ENCODE measurements at places on chromosomes 12 and 14. TPM values are rescaled to one million over a fixed set of nuclear protein-coding genes. Genes with fewer than 3 reads are reported as not detected.

- no peak for DNase-seq
These were observed 29.5 kb downstream of the RTL1 start for GRCh38 chr14:100874051-100874410.

- DNase-seq: no peak
These were observed 983.1 kb downstream of the FLRT2 start for GRCh38 chr14:86513056-86513455.

KRT82 gene
- not detected for total RNA-seq

ADAM20 gene
- 1.5 TPM for total RNA-seq

FOXG1 gene
- total RNA-seq: not detected

- no peak for DNase-seq
These were observed 185.8 kb downstream of the ADGRD1 start for GRCh38 chr12:131139363-131140068.

SLC10A1 gene
- total RNA-seq: not detected

BRF1 gene
- total RNA-seq: 35.7 TPM

GRCh38 chr14:65044596-65044959 is 57.7 kb downstream of the MAX start:
- DNase-seq: peak; percentile 75

DNA sequence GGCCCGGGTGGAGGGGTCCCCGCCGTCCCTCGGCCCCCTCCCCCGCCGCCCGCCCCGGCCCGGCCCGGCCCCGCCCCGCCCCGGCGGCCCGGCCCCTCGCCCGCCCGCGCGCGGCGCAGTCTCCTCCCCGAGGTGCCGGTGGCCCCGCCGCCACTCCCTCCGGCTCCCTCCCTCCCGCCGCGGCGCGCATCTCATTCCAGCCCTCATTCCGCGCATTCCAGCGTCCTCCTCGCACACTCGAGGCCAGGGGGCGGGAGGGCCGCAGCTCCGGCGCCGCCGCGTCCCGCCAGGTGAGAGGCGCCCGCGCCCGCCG is at the start of gene TEAD4:
TEAD4 (plus strand) TSS at position 206 of the 313 bp plus-strand sequence.
- DNase-seq: peak; percentile 84

Measured in lower lobe of right lung (tissue), 2 donors.